ENCODE measurements at places on chromosomes 1 and 21.

- no peaks in the 10 kb centered on the region for H3K27me3 ChIP-seq
- no peak overlapping the region for H3K4me3 ChIP-seq
- no peaks in the 10 kb centered on the region for H3K36me3 ChIP-seq
Observed at GRCh38 chr1:192601567-192601966, 26.0 kb downstream of the RGS1 start.

DNA sequence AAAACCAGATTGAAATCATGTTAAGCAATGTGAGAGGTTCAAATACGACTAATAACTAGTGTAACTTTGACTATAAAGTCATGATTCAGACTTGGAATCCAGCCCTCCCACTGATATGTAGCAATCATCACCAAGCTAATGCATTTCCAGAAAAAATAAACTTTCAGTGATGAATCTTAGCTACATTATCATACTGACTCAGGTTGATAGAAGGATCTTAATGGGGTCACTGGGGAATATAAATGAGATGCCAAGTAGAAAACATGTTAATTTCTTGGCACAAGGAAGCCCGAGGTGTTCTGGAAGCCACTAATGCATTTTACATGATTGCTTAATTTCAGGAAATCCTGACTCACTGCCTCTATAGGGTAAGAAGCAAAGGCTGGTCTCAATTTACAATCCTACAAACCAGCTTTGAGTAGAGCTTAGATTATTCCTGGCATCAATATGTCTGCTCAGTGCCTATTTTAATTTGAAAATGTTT, 67.7 kb downstream of the SELENOF start:
- no peak overlapping the region for H3K27ac ChIP-seq
- no peaks in the 10 kb centered on the region for H3K36me3 ChIP-seq
- H3K4me3 ChIP-seq: no peak overlapping the region
- no peak for DNase-seq

- DNase-seq: no peak
- peaks cover 5% of the 10 kb centered on the region for H3K27me3 ChIP-seq
- no peak overlapping the region for H3K27ac ChIP-seq
- H3K36me3 ChIP-seq: no peaks in the 10 kb centered on the region
- H3K4me3 ChIP-seq: no peak overlapping the region
Observed at GRCh38 chr1:30681782-30682181, 41.6 kb downstream of the MATN1 start.

- H3K27me3 ChIP-seq: no peaks in the 10 kb centered on the region
- no peaks in the 10 kb centered on the region for H3K36me3 ChIP-seq
- H3K4me1 ChIP-seq: peaks cover 5% of the 10 kb centered on the region
- H3K4me3 ChIP-seq: no peak overlapping the region
Observed at GRCh38 chr1:167601442-167602383, 28.3 kb upstream of the RCSD1 start.

GRCh38 chr1:218164930-218165700, 120.0 kb upstream of the RRP15 start:
- H3K27me3 ChIP-seq: peaks cover 23% of the 10 kb centered on the region
- H3K36me3 ChIP-seq: no peaks in the 10 kb centered on the region

- no peak overlapping the region for H3K27ac ChIP-seq
- H3K4me3 ChIP-seq: no peak overlapping the region
- no peaks in the 10 kb centered on the region for H3K27me3 ChIP-seq
- H3K36me3 ChIP-seq: no peaks in the 10 kb centered on the region
- no peaks in the 10 kb centered on the region for H3K4me1 ChIP-seq
Observed at GRCh38 chr1:107620753-107621152, 344.2 kb downstream of the VAV3 start.

DNA sequence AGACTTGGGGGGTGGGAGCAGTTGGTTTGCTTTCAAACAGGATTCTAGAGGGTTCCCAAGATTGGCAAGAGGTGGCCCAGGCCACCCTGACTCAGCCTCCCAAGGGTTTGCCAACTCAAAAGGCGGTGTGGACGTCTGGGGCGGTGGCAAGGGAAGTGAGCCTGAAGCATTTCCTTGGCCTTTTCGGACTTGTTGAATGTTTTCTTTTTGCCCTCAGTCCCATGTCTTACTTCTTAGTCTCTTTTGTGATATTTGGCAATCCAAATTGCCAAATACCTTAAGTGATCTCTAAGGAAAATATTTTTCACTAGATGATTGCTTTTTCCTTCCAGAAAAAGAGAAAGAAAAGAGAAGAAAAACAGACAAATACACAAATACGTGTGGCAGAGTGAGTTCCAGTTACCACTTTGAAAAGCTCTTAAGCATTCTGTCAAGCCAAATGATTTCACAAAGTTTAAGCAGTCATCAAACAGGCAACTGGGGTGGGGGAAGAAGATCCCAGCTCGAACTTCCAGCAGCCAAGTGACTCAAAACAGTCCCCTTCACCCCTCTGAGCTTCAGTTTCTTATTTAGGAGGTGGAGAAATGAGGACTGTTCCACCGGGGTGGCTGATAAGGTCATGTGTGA, 374.6 kb upstream of the USP24 start:
- no peak overlapping the region for H3K4me3 ChIP-seq
- no peak for DNase-seq
- H3K36me3 ChIP-seq: no peaks in the 10 kb centered on the region
- peaks cover 19% of the 10 kb centered on the region for H3K27me3 ChIP-seq
- H3K27ac ChIP-seq: no peak overlapping the region
- peaks cover 9% of the 10 kb centered on the region for H3K4me1 ChIP-seq

DNA sequence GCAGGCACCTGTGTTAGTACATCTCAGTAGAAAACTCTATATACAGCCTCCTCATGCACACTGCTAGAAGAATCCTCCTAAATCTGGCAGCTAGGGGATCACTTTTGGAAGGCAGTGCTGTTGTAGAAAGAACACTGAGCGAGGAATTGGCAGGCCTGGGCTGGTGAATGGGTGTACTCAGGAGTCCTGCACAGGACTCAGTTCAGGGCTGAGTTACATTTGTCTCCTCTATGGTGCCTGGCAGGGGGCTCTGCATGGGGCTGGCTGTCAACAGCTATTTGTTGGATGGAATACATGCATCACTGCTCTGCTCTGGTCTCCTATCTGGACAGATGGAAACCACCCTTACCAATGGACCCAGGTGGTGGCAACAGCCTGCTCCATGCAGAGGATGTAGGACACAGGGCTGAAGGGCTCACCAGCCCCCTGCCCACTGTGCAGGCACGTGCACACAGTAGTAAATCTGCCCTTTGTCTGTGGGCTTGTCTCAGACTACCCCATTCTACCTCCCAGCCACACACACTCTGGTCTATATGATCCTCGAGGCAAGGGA, 74.2 kb downstream of the LRIG2 start:
- H3K27me3 ChIP-seq: no peaks in the 10 kb centered on the region
- H3K36me3 ChIP-seq: no peaks in the 10 kb centered on the region
- no peak for DNase-seq
- H3K4me1 ChIP-seq: peaks cover 2% of the 10 kb centered on the region
- no peak overlapping the region for H3K27ac ChIP-seq

- H3K4me1 ChIP-seq: peaks cover 42% of the 10 kb centered on the region
- H3K4me3 ChIP-seq: no peak overlapping the region
- no peak for DNase-seq
Observed at GRCh38 chr1:89832496-89833127, 11.8 kb downstream of the LRRC8D start.

DNA sequence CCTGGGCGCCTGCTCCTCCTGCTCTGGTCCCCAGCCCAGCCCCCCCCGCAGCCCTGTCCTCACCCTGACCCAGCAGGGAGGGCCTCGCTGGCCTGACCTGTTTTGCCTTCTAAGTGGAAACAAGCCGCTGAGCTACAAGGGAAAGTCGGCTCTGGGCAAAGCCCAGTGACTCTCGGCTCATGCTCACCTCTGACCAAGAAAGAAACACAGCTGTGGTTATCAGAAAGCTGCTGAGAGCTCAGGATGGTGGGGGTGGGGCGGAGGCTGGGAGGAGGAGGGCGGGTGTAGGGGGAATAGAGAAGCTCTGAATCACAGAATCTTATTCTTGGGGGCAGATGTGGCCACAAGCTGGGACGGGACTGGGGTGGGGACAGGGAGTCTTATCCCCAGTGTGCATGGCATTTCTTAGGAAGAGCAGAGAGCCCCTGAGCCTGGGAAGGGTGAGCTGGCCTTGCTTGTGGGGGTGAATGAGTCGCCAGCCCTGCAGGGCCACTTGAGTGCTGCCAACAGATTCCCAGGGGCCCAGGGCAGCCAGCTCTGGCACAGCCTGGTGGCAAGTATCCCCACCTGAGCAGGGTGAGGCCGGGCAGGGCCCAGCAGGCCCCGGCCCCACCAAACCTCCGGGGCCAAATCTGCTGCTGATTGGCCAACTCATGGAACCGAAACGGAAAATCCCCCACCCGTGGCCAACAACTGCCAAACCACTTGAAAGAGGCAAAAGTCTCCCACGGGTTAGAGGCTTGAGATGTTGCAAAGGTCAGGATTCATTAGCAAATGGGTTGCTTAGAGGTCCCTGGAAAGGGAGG, 120.6 kb downstream of the SPSB1 start:
- H3K4me3 ChIP-seq: no peak overlapping the region
- H3K36me3 ChIP-seq: no peaks in the 10 kb centered on the region

GRCh38 chr1:90510143-90510542, 207.0 kb downstream of the BARHL2 start:
- no peaks in the 10 kb centered on the region for H3K27me3 ChIP-seq
- H3K4me3 ChIP-seq: no peak overlapping the region
- DNase-seq: no peak
- H3K4me1 ChIP-seq: peaks cover 32% of the 10 kb centered on the region
- no peak overlapping the region for H3K27ac ChIP-seq

DNA sequence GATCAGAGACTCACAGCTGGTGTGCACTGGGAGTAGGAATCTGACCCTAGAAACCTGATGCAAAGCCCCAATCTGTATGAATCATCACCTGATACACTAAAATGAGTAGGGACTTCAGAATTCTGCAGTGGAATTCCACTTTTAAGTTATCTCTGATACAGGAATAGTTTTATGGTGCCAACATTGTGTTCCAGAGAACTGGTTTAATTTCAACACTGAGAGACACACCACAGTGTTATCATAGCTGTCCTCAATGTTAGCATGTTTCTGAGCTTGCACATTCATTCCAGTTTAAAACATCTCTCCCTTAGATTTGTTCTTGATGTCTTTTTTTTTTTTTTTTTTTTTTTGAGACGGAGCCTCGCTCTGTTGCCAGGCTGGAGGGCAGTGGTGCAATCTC, 7.1 kb downstream of the UTS2 start:
- H3K27ac ChIP-seq: no peak overlapping the region
- H3K4me3 ChIP-seq: no peak overlapping the region
- DNase-seq: no peak
- no peaks in the 10 kb centered on the region for H3K4me1 ChIP-seq
- peaks cover 10% of the 10 kb centered on the region for H3K27me3 ChIP-seq

DNA sequence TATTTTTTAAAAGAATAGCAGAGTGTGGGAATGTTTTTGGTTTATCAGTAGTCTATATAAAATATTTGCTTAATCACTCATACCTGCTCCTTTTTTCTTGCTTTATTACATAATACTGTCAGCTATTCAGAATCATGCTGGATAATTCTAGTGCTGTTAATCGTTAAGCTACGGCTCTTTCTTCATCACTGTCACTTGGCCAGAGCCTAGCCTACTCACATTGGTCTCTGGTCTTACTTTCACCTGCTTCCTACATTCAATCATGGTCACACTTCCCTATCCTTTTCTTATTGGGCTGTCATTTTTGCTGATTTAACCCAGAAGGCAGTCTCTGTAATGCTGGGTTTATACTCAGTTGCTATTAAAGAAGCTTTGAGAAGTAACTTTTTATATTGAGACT, 2.5 kb downstream of the KLHL20 start:
- peaks cover 15% of the 10 kb centered on the region for H3K4me1 ChIP-seq
- H3K4me3 ChIP-seq: peak overlapping the region; percentile 29
- no peaks in the 10 kb centered on the region for H3K27me3 ChIP-seq
- H3K36me3 ChIP-seq: peaks cover 8% of the 10 kb centered on the region
- DNase-seq: no peak

- no peak overlapping the region for H3K27ac ChIP-seq
- DNase-seq: no peak
- no peaks in the 10 kb centered on the region for H3K27me3 ChIP-seq
- no peaks in the 10 kb centered on the region for H3K36me3 ChIP-seq
- no peaks in the 10 kb centered on the region for H3K4me1 ChIP-seq
Observed at GRCh38 chr1:85936470-85936869, 220.1 kb downstream of the COL24A1 start.

DNA sequence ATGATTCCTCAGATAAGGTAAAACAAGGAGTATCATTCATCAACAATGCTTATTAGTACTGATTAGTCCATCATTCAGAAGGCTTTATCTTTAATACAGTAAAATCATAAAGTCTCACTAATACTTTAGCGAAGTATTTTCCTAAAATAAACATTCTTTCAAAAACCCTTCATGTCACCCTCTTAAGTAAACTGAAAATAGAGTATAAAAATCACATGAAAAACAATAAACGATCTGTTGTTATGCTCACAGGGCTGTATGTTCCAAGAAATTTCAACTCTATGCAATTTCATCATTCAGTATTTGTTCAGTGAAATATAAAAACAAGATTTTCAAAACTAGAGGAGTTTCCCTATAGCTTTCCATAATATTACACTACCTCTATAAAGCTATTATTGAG, 102.0 kb downstream of the DENND1B start:
- H3K36me3 ChIP-seq: no peaks in the 10 kb centered on the region
- H3K4me3 ChIP-seq: no peak overlapping the region
- H3K27me3 ChIP-seq: no peaks in the 10 kb centered on the region
- peaks cover 14% of the 10 kb centered on the region for H3K4me1 ChIP-seq

DNA sequence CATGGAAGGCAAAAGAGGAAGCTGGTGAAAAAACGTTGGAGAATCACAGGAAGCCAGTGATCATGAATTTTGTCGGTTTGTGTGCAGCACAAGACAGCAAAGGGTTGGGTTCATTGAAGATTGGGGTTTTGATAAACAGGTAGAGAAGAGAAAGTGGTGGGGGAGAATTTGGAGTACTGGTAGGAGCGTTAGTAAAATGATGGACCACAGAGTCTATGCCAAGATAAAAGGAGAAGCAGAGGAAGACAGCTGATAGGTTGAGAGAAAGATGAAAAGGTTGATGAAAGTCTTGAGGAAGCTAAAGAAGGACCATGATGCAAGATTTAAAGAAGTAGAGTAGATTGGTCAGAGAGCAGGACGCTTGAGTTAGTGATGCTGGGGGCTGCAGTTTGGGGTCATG, 156.8 kb upstream of the POU3F1 start:
- no peaks in the 10 kb centered on the region for H3K4me1 ChIP-seq
- DNase-seq: no peak
- H3K27ac ChIP-seq: no peak overlapping the region
- H3K4me3 ChIP-seq: no peak overlapping the region

DNA sequence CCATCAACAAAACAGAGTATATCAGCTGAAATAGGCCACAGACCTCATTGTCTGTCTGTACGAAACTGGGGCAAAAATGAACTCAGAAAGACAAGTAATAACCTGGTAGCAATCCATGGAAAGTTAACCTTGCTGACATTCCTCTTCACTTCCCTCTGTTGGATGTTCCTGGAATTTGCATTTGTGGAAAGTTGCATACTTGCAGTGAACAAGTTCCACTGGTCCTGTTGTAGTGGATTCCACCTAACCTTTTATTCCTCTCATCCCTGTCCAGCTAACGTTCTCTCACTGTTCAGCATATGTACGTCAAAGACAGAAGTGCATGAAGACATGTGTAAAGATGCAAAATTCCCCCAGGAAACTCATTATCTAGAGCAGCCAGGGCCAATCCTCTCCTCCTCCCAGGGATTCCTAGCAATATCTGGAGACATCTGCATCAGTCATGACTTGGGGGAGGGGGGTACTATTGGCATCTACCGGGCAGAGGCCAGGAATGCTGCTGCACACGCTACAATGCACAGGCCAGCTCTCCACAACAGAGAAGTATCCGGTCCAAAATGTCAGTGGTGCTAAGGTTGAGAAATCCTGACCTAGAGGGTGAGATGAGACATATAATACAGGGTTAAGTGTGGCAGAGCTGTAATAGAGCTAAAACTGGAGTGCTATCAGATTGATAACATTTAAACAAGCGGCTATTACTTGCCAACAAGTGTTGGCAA, 8.2 kb downstream of the LPAR3 start:
- no peak overlapping the region for H3K27ac ChIP-seq
- DNase-seq: no peak
- peaks cover 6% of the 10 kb centered on the region for H3K27me3 ChIP-seq
- H3K4me1 ChIP-seq: no peaks in the 10 kb centered on the region
- H3K36me3 ChIP-seq: no peaks in the 10 kb centered on the region
- H3K4me3 ChIP-seq: no peak overlapping the region

Measured in progenitor cell of endocrine pancreas (in vitro differentiated cells).